AG09319 (cell line): ENCODE measurements at places on chromosomes 5 and 9.

GRCh38 chr9:137217276-137218211 is 4.5 kb downstream of the RNF208 start:
- no peak for DNase-seq

DNA sequence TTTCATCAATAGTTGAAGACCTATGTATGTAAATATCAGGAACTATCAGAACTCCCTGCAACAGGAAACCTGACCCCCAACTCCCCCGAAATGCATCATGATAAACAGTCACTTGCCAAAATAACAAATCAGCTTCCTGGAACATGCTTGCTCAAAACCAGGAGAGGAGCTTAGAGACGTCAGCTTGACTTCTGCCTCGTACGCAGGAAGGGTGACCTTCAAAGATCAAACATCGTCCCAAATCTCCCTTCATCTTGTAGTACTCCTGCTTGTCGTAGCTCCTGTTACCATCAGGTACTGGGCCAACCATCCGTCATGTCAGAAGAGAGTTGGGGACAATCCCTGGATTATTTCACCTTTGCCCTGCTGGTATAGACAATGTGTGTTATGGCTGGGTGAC is 396.1 kb downstream of the GADD45G start:
- no peak for DNase-seq

GRCh38 chr5:178306430-178307225 is 74.0 kb upstream of the PHYKPL start:
- DNase-seq, result no peak

DNA sequence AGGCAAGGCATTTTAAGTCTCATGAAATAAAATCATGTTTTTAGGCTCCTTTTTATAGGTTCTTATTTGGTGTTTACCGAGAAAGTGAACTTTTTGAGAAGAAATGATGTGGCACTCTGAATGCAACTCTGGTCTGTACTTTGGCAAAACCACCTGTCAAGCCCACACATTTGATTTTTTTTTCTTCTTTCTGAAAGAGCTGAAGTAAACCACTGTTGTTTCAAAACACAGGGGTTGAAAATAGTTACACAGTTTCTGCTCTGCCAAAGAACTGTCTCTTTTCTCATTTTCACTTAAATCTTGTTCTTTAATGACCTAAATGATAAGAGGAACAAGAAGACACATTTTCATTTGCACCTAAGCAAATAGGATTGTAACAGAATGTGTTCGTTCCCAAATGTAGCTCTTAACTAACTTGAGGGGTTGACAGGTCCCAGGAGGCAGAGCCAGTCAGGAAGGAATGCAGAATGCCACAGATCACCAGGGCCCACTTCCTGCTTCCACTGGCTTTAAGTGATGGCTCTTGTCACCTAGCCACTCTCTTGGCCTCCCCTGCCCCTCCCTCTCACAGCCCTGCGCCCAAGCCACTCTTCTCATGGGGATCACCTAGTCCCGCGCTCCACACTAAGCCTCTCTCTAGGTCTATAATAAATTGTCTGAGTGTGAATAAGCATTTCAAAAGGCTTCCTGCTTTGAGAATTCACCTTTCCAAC is 47.3 kb downstream of the MED27 start:
- no peak for DNase-seq

DNA sequence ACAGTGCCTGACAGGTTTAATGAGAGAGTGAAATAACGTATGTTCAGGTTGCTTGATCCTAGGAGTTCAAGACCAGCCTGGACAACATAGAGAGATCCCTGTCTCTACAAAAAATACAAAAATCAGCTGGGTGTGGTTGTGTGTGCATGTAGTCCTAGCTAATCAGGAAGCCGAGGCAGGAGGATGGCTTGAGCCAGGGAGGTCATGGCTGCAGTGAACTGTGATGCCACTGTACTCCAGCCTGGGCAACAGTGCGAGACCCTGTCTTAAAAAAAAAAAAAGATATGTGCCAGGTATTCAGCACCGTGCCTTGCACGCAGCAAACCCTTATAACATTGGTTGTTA is 38.8 kb upstream of the SPRY4 start:
- no peak for DNase-seq

DNA sequence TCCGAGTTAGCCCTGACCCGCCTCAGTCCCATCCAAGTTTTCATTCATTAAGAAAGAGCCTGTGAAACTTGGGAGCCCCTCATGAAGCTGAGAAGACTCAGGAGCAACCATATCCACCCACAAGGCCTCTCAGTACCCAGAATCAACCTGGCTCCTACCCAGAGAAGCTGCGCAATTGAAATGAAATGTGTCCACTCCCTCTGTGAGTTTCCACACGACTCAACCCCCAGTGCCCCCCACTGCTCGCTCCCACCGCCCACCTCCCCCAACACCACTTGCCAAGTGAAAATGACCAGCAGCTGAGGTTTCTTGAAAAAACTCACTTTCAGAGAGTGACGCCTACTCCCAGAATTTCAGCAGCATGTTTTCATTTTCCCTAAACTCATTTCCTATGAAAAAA is 104.6 kb downstream of the CDK5RAP2 start:
- peak; percentile 91 for DNase-seq

DNA sequence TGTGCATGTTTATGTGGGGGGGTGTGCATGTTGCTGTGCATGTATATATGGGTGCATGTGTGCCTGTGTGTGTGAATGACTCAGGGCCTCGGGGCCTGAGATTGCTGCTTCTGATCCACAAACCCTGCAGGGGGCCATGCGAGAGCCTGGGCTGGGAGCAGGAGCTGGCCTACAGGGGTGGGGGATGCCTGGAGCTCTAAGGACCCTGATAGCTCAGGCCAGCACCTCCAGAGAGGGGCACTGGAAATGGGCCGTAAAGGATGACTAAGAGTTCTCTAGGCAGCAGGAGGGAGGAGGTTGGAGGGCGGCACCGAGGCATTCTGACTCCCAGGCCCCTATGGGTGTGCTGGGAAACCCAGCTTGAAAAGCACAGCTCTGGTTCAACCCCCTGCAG is 6.9 kb upstream of the UBAC1 start:
- no peak for DNase-seq

GRCh38 chr9:70554881-70555280 is 140.4 kb upstream of the KLF9 start:
- DNase-seq, result no peak

DNA sequence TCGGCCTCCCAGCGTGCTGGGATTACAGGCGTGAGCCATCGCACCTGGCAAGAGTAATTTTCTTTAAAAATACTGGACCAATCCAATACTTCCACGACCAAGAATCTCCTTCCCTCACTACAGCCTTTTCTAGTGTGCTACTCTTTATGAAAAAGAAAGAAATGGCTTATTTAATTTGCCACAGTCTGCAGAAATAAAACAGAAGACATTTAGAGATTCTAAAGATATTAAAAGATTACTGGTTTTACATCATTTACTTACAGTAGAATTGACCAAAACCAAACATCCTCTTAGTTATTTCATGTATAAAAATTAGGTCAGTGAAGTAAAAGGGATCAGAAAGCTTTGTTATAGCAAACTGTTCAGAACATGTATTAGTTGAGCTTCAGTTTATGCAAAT is 679.6 kb downstream of the MAT2B start:
- no peak for DNase-seq

DNA sequence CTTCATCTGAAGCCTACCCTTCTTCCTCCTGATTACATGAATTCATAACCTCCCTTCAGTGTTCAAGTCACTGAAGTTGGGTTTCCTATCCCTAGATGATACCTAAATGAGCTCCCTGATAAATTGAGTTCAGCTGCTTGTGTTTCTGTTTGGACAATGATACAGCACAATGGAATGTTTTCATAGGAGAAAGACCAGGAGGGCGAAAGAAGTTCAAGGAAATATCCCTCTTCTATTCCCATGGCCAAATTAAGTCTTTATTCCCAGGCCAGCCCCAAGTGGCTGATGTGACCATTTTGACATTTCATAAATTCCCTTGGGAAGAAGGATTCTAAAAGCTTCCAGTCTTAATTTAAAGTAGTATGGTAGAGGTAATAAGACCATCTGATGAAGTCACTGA is 555.8 kb upstream of the CLINT1 start:
- peak; percentile 71 for DNase-seq

GRCh38 chr9:110276781-110277180 is 20.5 kb upstream of the TXN start:
- DNase-seq, result no peak

GRCh38 chr9:95292226-95292625 is 25.3 kb downstream of the FANCC start:
- DNase-seq, result no peak

GRCh38 chr5:135220394-135221186 is 178.4 kb downstream of the MACROH2A1 start:
- DNase-seq, result no peak

GRCh38 chr9:19127871-19128500 is 694 bp upstream of the PLIN2 start:
- DNase-seq, result no peak

GRCh38 chr5:142727735-142728047 is 41.8 kb upstream of the FGF1 start:
- DNase-seq, result no peak

GRCh38 chr5:165152058-165152457 is 1646.6 kb downstream of the MAT2B start:
- no peak for DNase-seq

GRCh38 chr5:139671096-139671841 is 23.1 kb downstream of the CXXC5 start:
- DNase-seq, result no peak

DNA sequence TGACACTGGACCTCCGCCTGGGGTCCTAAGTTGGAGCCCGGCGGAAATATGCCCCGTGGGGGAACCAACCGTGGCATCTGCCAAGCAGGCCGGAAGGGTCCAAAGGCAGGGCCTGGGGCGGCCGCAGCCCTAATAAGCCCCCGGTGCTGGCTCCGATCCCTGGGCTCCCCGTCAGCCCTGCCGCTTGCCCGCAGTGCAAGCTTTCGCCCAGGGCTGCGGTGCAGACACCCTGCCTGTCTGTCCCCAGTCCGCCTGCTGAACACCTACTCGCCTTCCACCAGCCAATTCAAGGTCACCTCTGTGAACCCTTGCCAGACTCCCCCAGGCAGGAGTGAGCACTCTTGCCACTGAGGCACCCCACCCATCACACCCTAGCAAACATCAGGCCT is 502 bp upstream of the PTGR1 start:
- no peak for DNase-seq

DNA sequence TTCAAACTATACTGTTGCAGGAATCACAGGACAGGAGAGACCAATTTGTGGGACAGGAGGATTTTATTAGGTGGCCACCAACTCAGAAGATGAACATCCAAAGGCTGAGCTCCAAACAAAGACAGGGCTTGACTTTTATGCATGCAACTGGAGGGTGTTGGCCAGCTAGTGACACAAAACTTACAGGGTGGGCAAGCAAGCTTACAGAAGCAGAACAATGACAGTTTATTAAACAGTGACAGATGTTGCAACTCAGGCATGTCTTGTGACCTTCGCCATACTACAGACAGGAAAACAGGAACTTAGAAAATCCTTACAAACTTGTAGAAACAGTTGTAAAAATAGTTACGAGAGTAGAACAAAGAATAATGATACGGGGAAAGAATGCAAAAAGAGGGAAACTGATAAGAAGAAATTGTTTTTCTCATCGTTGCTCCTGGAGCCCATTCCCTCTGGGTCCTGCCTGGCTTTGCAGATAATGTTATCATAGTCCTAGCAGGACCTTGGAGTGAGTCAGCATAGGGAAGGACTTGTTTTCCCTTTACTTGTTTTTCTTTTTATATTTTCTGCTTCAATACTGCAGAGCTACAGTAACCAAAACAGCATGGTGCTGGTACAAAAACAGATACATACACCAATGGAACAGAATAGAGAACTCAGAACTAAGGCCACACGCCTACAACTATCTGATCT is 2083.0 kb upstream of the ACO1 start:
- DNase-seq, result no peak

- no peak for DNase-seq
Measured at GRCh38 chr5:3542769-3543168, 52.9 kb upstream of the IRX1 start.

GRCh38 chr5:175168882-175169507 is 275.0 kb downstream of the DRD1 start:
- no peak for DNase-seq

DNA sequence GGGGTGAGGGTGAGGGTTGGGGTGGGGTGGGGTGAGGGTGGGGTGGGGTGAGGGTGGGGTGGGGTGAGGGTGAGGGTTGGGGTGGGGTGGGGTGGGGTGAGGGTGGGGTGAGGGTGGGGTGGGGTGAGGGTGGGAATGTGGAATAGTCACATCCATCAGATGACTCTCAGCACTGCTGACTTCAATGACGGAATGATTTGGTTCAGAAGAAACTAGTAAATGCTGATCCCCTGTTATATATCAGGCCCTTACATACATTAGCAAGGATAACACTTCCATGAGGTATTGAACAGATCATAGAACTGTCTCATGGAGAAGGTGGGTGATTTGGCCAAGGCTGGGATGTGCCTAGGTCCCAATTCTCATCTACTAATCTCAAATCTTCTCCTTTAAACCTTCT is 24.5 kb upstream of the C5orf47 start:
- DNase-seq, result no peak

- no peak for DNase-seq
Measured at GRCh38 chr9:133665096-133665495, 28.9 kb downstream of the DBH start.

- DNase-seq, result no peak
Measured at GRCh38 chr9:131012023-131012334, 3.0 kb downstream of the LAMC3 start.

DNA sequence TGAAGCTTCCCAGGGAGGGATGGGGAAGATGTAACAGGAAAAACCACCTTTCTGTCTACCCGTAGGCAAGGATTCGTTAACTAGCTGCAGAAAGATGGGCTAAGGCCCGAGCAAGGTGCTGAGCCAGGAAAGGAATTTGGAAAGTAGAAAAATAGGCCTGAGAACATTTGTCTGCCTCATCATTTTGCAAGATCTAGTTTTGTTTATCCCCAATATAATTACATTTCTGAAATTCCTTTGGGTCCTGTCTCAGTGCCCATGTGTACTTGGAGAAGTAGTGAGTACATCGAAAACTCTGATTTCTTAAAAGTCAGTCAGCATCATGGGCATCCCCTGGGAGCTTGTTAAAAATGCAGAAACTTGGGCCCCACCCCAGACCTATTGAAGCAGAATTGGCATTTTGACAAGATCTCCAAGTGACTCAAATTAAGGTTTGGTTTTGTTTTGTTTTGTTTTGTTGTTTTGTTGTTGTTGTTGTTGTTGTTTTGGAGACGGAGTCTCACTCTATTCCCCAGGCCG is 52.1 kb upstream of the CEMIP2 start:
- DNase-seq, result no peak

- DNase-seq, result no peak
Measured at GRCh38 chr5:113270086-113270485, 164.7 kb downstream of the TSSK1B start.

DNA sequence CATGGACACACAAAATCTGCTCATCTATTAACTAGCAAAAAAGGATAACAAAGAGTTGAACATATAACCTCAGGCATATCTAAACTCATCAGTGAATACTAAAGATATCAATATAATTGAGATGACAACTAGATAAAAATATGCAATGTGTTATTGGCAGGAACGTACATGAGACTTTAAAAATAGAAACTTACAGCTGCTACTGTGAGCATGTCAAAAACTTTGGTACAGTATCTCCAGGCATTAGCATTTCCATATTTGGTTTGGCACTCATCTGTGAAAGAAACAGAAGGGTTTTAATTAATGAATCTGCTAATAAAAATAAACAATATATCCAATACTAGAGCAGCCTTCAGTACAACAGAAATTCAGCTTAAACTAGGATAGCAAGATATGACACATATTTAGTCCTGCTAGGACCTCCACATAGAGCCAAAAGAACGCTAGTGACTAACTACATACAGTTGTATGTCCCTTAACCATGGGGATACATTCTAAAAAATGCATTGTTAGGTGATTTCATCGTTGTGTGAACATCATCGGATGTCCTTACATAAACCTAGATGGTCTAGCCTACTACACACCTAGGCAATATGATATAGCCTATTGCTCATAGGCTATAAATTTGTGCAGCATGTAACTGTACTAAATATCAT is 10.5 kb upstream of the SCAI start:
- DNase-seq, result no peak
